ENCODE measurements at places on chromosomes 2 and 18.

DNA sequence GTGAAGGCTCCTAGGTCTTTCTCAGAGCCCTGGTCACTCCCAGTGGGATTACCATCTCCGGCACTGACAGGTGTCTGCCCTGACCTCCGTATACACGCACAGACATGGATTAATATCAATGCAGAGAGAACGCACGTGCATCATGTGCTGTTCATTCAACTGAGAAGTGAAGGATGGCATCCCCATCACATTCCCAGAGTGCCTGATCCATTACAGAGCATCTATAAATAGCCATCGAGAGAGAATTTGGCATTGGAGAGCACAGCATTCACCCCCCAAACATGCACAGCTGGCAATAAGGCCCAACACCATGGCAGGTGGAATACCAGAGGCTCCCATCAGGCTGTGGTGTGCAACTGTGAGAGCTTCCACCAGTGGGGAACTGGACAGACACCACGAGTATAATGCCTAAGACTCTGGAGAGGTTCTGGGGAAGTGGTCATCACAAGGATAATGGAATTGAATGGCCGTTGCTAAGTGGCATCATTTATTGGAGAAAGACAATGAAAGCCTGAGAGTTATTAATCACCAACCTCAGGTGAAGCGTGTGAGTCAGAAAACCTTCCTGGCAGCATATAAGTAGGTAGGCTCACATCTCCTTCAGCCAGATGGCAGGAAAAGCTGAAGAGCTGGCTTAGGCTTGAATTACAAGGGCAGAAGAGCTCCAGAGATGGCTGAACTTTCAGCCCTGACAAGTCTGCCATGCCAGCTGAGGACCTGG, 244.5 kb upstream of the ID2 start:
- no peak for DNase-seq

DNA sequence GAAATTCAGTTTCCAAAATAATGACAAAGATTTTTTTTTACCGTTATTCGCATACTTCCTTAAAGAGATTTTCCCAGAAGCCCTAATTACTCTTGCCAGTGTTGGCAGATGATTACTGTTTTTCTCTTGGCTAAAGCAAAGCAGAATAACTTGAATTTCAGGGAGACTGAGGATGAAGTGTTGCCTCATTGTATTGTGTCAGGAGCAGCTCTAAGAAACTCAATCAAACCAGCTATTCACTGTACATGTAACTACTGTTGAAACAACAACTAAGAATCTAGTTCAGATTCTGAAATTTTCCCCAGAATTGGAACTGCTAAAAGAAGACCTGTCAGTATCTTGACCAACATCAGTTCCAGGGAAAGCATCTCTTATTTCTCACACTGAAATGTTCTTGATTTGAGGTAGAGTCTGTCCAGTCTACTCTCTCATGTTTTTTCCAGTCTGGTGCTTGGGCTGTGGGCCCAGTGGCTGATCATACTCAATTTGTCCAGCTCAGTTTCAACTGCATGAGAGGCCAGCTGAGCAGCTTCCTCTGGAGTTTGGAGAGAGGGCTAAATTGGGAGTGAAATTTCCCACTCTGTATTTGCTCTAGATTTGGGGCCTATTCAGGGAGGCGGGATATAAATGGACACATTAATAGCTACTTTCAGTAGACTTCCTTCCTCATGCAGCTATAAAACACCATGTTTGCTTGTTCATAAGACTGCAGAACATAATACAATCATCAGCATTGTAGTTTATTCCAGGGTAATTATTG, 78.5 kb downstream of the PPP1R1C start:
- no peak for DNase-seq

GRCh38 chr2:230230087-230230486, 4.6 kb downstream of the SP140 start:
- no peak for DNase-seq

- DNase-seq, result no peak
These were observed 555.5 kb upstream of the TNP1 start for GRCh38 chr2:217415316-217415715.

- DNase-seq, result no peak
These were observed 232.5 kb upstream of the FN1 start for GRCh38 chr2:215668378-215668775.

Data from ascending aorta (tissue), 2 donors.